ENCODE measurements at places on chromosomes 1 and 21. TPM values are rescaled to one million over a fixed set of nuclear protein-coding genes. Genes with fewer than 3 reads are reported as not detected.

GRCh38 chr1:12415038-12415466, 185.2 kb downstream of the VPS13D start:
- DNase-seq: no peak
- peaks cover 31% of the 10 kb centered on the region for H3K36me3 ChIP-seq
- no peak overlapping the region for H3K4me3 ChIP-seq
- no peak overlapping the region for H3K27ac ChIP-seq
- H3K27me3 ChIP-seq: no peaks in the 10 kb centered on the region

SLC1A7 gene
- 20.5 TPM for total RNA-seq

TMEM240 gene
- total RNA-seq: 1.00 TPM

DNA sequence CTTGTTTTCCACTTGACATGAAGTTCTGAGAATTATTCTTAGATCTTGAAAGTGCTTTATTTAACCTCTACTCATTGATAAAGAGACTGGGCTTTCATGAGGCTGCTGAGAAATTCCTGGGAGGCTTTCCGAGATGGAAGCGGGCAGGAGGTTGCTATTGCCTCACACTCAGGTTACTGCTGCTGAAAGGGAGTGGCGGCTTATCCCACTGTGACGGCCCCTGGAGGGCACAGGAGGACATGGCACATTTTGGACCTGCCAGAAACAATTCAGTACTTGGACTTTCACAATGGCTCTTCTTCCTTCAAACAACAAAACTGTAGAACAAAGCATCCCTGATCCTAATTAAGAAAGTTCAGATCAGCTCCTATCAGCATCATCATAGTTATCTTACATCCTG, 16.2 kb upstream of the MARK1 start:
- H3K36me3 ChIP-seq: no peaks in the 10 kb centered on the region
- no peak for DNase-seq
- H3K27ac ChIP-seq: no peak overlapping the region
- no peaks in the 10 kb centered on the region for H3K27me3 ChIP-seq
- H3K4me1 ChIP-seq: no peaks in the 10 kb centered on the region

DNA sequence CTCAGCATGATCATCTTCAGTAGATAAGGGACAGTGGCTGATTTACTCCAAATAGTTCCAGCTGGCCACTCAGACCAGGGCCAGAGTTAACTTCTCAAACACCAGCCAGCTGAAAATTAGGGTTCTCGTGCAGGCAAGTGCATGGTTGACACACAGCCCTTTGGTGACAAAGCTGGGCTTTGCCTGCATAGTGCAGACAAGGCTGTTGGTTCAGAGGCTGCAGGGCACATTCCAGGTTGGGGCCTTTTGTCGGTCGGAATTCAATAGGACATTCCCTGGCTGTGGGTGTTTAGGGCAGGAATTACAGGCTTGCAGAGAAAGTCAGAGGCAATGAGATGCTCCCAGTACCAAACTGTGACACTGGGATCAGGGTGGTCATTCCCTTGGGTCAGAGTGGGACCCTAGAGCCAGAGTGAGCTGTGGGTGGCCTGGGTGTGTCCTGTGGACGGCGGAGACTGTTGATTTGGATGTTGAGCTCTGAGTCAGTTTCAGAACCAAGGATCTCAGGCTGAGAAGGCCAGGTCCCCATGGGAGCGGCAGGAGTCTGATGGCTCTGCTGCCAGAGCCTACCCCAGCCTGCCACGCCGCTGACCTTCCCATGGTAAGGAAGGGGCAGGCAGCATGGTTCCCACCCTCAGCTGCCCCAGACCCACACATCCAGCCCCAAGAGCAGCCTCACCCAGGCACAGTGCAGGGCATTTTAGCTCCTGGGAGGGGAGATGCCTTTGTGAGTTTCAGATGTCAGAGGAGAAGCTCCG, 56.2 kb downstream of the STUM start:
- no peak overlapping the region for H3K27ac ChIP-seq
- H3K36me3 ChIP-seq: no peaks in the 10 kb centered on the region
- peaks cover 2% of the 10 kb centered on the region for H3K4me1 ChIP-seq
- no peak for DNase-seq

GRCh38 chr1:214445199-214445598, 106.2 kb downstream of the PTPN14 start:
- no peaks in the 10 kb centered on the region for H3K36me3 ChIP-seq
- H3K27me3 ChIP-seq: no peaks in the 10 kb centered on the region
- no peak overlapping the region for H3K4me3 ChIP-seq

GRCh38 chr1:119115736-119116135, 24.7 kb downstream of the WARS2 start:
- DNase-seq: no peak
- H3K27me3 ChIP-seq: no peaks in the 10 kb centered on the region
- H3K27ac ChIP-seq: no peak overlapping the region
- H3K36me3 ChIP-seq: no peaks in the 10 kb centered on the region

DNA sequence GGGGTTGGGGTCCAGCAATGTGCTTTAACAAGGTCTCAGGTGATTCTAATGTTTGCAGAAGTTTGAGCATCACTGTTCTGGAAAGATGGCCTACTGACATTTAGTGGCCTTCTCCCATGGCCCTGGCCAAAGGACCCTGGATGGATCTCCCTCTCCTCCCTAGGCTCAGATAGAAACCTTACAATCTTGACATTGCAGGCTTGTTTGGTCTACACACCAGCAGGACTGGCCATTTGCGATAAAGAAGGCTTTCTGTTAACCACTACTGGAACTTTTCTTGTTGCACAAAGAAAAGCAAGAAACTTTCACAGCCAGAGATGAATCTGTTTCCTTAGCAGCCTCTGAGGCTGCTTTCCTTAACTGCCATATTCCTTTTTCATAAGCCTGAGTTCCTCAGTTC, 6.2 kb downstream of the DNALI1 start:
- H3K36me3 ChIP-seq: peaks cover 33% of the 10 kb centered on the region
- no peak overlapping the region for H3K4me3 ChIP-seq
- H3K27ac ChIP-seq: no peak overlapping the region
- no peaks in the 10 kb centered on the region for H3K4me1 ChIP-seq
- no peak for DNase-seq

GRCh38 chr1:178725466-178726086, 532 bp downstream of the RALGPS2 start:
- DNase-seq: no peak
- no peaks in the 10 kb centered on the region for H3K36me3 ChIP-seq
- peaks cover 3% of the 10 kb centered on the region for H3K4me1 ChIP-seq
- peak overlapping the region; percentile 58 for H3K27ac ChIP-seq

DNA sequence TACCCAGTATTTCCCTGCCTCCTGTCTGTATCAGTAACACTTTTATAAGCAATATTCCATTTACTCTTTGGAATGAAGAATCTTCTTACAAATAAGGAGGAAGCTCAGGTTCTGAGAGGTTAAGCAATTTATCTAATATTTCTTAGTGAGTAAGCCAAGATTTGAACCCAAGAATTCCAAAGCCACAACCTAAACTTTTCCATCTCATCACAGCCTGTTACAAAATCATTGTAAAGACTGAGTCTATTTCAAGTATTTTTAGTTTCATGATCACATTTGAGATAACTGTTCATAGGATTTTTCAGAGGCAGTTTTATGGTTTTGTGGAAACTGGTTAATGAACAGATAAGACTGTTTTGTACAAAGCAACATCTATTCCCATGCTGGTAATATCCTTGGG, 29.8 kb upstream of the HHAT start:
- no peaks in the 10 kb centered on the region for H3K36me3 ChIP-seq
- H3K27ac ChIP-seq: no peak overlapping the region
- DNase-seq: no peak
- no peak overlapping the region for H3K4me3 ChIP-seq
- no peaks in the 10 kb centered on the region for H3K4me1 ChIP-seq

DNA sequence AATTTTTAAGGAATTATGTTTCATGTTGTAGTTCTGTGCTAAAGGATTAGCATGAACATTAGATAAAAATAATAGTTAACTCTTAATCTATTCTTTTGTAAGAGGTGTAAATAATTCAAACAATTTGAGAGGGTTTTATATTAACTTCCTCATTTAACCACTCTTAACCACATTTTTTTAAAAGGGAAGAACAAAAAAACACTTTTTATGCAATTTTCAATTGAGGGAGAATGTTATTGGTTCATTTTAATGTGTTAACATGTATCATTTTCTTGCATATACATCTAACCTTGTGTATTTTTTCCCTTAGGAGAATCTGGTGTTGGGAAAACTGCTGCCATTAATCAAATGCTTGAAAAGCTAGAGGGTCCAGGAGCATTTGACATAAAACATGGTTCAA, 169.0 kb downstream of the LBR start:
- DNase-seq: no peak
- no peaks in the 10 kb centered on the region for H3K4me1 ChIP-seq
- no peaks in the 10 kb centered on the region for H3K27me3 ChIP-seq
- H3K4me3 ChIP-seq: no peak overlapping the region

SVBP gene
- 13.8 TPM for total RNA-seq

THEM5 gene
- total RNA-seq: not detected

GRCh38 chr1:241422470-241422869, 65.5 kb upstream of the RGS7 start:
- H3K4me1 ChIP-seq: peaks cover 5% of the 10 kb centered on the region
- H3K27ac ChIP-seq: no peak overlapping the region
- H3K4me3 ChIP-seq: no peak overlapping the region
- H3K36me3 ChIP-seq: no peaks in the 10 kb centered on the region

DNA sequence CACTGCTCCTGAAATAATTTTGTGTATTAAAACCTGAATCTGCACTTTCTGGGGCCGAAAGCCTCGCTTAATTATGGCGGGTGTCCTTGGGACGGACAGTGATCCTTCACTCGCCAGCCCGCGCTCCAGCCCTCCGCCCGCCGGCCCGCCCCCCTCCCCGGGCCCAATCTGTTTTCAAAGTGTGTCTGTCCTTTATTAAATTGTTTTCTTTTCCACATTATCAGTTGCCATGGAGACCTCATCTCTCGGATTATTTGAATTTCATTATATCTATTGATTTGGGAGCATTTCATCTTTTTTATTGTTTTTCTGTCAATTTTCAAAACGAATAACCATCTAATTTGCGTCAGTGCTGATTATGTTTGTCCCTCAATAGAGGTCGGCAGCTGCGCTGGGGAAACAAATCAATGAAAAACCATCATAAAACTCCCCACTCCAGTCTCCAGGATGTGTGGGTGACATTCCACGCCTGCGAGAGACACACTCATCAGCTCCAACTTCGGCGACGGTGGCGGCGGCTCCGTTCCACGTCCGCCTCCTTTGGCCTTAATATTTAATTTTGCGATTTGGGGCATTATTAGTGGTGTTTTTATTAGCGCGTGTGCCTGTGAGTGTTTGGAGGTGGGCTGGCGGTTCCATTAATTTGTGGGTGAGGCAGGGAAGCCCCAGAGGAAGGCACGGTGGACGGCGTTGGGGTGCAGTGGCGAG, 123.9 kb downstream of the CASZ1 start:
- H3K27ac ChIP-seq: no peak overlapping the region
- H3K36me3 ChIP-seq: no peaks in the 10 kb centered on the region
- H3K4me3 ChIP-seq: no peak overlapping the region

DNA sequence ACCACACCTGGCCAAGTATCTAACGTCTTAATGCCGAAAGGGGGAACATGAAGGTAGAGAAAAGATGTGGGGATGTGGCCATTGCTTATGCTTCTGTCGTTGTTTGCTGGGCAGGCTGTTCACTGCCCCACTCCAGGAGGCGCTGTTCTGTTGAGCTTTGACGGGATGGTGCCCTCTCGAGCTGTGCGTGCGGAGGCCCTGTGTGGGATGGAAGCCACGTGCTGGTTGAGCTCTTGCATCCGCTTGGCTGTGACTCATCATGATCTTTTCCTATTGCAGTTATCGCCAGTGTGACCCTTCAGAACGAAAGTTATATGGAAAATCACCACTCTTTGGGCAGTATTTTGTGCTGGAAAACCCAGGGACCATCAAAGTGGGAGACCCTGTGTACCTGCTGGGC, 26.3 kb downstream of the MTARC1 start:
- no peaks in the 10 kb centered on the region for H3K27me3 ChIP-seq
- no peak overlapping the region for H3K4me3 ChIP-seq
- H3K4me1 ChIP-seq: no peaks in the 10 kb centered on the region
- no peaks in the 10 kb centered on the region for H3K36me3 ChIP-seq
- H3K27ac ChIP-seq: no peak overlapping the region
- DNase-seq: no peak

DNA sequence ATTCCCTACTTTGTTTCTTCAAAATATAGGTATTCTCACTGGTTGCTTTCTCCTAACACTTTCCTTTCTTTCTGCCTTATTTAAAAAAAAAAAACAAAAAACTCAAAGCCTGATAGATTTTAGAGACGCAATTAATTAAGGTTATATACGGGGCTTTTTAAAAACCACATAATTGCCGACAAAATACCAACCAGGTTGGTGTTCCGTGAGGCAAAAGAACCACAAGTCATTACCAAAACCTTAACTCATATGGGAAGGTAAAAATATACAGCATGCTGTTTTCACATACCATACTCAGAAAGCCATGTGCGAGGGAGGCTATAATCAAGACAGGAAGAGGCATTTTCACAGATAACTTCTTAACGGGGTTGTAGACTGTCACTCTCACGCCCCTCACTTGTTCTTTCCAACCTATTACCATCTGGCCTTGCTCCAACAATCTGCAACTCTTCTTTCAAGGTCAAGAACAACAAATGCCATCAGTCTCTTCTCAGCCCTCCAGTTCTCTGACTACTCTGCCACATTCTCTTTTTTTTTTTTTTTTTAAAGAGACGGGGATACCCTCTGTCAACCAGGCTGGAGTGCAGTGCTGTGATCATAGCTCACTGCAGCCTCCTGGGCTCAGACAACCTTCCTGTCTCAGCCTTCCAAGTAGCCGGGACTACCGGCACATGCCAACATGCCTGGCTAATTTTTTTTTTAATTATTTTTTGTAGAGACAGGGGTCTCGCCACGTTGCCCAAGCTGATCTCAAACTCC, 102.6 kb downstream of the APP start:
- DNase-seq: no peak
- no peaks in the 10 kb centered on the region for H3K4me1 ChIP-seq
- H3K4me3 ChIP-seq: no peak overlapping the region

BNIPL gene
- 0.33 TPM for total RNA-seq

C1orf141 gene
- total RNA-seq: not detected

DNA sequence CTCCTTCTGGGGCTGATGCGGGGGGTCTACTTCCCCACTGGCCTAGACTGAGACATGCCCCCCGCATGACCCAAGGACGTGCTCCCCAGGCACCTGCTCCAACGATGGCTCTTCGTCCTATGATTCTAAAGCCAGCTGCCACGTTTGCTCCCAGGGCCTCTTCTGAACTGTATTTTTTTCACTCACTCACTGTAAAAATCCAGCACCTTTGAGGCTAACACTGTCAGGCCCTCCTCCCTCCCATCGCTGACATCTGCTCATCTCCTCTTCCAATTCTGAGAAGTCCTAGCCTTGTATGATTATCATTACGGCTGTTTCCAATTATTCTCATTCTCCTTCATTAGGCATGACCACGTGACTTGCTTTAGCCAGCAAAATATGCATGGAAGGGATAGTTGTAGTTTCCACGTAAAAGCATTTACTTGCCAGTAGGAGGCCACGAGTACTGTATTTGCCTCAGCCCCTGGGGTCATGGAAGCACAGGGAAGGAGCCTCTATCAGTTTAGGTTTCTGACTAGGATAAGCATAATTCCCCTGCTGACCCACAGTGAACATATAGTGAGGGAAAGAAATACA, 19.1 kb upstream of the EDN2 start:
- DNase-seq: no peak
- H3K27ac ChIP-seq: no peak overlapping the region
- H3K4me1 ChIP-seq: no peaks in the 10 kb centered on the region
- no peaks in the 10 kb centered on the region for H3K27me3 ChIP-seq
- no peak overlapping the region for H3K4me3 ChIP-seq
- no peaks in the 10 kb centered on the region for H3K36me3 ChIP-seq

Measured in natural killer cell (primary cell).